ENCODE measurements at places on chromosomes 1 and 21.

DNA sequence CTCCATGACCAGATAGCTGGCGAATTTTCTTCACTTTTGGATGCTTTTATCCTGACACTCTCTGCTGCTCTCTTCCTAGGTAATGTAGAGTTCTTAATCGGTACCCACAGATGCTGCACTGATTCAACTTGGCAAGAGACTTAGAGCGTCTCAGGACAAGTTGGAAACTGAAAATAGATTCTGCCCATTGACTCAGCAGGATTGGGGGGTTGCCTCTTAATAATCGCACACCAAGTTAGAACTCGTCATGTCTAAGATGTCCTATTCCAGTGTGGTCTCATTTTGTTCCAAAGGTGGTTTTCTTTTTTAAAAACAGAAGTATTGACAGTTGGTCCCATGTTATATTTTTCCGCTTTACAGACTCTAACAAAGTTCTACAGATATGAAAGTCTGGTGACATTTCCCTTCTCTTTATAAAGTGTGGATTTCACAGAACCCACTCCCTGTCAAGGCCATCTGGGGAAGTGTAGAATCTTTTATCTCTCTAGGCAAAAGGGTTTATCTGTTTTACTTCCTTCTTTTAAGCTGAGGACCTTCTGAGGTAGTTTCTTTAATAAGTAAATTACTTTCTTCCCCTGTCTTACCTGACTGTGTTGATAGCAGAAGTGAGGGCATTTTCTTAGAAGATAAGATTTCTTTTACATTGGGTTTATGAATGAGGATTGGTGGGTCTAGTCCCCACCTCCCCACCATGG is 12.1 kb upstream of the DIPK1A start:
- no peak for DNase-seq

DNA sequence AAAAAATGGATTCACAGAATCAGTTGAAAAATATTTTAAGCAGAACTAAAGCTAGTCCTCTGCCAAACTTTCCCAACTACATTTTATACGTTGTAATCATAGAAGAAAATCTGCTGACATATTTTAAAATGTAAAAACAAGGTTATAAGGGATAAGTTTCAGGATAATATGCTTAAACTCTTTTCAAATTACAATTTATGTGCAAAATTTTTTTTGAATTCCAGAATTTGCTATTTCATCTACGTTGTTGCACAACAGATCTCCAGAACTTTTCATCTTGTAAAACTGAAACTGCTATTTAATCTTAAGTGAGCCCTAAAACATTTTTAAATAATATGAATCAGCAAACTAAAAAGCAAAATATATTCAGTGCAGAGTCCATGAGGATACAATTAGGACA is 5.9 kb downstream of the EDEM3 start:
- DNase-seq, result no peak

GRCh38 chr1:30652152-30652841 is 71.1 kb downstream of the MATN1 start:
- no peak for DNase-seq

GRCh38 chr1:218365226-218365999 is 20.3 kb downstream of the TGFB2 start:
- DNase-seq, result no peak

- no peak for DNase-seq
Observed at GRCh38 chr1:64042331-64043100, 160.9 kb upstream of the UBE2U start.

DNA sequence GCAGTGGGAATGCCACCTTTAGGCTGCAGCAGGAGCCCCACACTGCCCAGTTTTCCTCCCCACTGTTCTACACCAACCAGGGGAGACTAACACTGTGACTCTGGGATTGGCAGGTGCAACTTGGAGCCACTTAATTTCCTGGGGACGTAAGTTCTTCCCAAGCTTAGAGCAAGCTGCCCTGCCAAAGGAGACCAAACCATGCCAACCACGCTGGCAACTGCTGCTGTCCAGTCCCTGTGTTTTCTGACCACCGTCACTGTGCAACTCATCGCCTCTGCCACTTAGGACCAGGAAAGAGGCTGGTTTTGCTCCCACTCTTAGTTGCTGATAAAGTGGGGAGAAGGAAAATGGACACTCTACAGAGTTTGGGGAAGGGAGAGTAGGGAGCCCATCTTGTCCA is 50.5 kb downstream of the VANGL1 start:
- DNase-seq, result no peak

GRCh38 chr1:9865724-9866123 is 42.0 kb upstream of the CLSTN1 start:
- DNase-seq, result no peak

GRCh38 chr21:35603494-35603893 is 456.8 kb downstream of the SETD4 start:
- no peak for DNase-seq

GRCh38 chr1:54516249-54516920 is 31.6 kb upstream of the ACOT11 start:
- no peak for DNase-seq

GRCh38 chr1:1470626-1471388 is 758 bp upstream of the ATAD3B start:
- DNase-seq, result no peak

- no peak for DNase-seq
Observed at GRCh38 chr1:14957375-14958098, 196.0 kb upstream of the TMEM51 start.

GRCh38 chr21:25296252-25296651 is 311.0 kb downstream of the MRPL39 start:
- DNase-seq, result no peak

- DNase-seq, result no peak
Observed at GRCh38 chr1:56435434-56436262, 143.7 kb downstream of the PLPP3 start.

DNA sequence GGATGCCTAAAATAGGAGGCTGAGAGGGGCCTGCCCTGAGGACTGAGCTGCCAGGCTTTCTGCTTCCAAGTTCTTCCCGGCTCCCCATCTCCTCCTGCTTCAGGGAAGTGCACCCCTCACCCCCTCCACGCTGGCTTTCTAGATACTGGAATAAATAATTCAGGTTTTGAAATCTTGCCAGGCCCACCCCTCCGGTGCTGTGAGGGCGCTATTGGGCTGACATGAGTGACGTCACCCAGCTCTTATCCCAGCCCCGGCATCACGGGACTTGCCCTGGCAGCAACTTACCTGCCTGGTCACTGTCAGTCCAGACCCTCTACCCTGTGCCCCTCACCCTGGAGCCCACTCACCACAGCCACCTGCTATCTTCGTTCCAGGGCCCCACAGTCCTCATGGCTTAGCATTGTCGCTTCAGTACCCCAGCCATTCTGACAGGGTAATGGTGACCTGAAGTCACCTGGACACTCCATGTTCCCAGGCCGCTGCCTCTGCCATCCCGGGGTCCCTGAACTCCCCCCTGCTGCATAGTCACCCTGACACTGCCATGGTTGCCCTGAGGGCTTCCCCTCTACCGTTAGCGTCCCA is 819 bp upstream of the GPR3 start:
- DNase-seq, result no peak

DNA sequence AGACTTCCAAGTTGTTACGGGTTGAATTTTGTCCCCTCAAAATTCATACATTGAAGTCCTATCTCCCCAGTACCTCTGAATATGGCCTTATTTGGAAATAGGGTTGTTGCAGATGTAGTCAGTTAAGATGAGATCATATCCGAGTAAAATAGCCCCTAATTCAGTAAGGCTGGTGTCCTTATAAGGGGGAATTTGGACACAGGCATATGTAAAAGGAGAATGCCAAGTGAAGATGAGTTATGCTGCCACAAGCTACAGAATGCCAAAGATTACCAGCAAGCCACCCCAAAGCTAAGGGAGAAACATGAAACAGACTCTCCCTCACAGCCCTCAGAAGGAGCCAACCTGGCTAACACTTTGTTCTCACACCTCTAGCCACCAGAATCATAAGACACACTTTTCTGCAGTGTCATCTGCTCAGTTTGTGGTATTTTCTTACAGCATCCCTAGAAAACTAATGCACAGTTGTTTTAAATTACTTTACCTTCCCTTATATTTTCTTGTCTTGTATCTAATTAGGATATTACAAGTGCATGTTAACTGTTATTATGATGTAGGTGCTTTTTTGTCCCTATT is 43.3 kb upstream of the PRDX6 start:
- no peak for DNase-seq

GRCh38 chr1:244283772-244284171 is 167.9 kb downstream of the ADSS2 start:
- no peak for DNase-seq

DNA sequence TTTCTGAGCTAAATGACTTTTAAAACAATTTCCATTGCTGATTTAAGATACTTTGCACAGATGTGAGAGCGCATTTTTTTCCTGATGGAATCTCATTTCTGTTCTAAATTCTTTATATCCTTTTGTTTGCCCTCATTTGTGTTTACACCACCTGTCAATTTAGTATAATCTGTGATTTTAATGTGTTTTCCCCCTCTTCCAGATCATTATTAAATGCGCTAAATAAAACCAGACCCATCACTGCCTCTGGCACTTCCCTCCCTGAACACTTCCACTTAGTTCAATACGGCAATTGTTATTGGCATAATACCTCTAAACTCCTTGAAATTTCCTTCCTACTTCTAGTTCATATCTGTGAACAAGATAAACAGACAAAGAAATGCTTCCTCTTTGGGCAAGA is 186.9 kb upstream of the ADGRL2 start:
- DNase-seq, result no peak
